ENCODE measurements at places on chromosomes 4 and X.

DNA sequence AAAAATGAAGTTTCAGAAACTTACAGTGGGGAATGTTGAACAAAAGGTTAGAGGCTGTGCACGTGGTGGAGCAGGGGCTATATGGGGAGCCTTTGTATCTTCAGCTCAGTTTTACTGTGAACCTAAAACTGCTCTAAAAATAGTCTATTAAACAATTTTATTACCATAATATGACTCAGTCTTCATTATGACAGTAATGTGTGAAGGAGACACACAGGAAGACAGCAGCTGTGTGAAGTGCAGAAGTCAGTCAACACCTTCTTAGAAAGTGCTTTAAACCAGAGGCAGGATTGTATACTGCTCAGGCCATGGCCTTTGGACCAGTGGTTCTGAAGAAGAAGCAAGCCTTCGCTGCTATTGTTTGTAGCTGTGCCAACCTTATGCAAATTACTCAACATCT, 89.7 kb downstream of the ARHGAP10 start:
- no peak for DNase-seq

DNA sequence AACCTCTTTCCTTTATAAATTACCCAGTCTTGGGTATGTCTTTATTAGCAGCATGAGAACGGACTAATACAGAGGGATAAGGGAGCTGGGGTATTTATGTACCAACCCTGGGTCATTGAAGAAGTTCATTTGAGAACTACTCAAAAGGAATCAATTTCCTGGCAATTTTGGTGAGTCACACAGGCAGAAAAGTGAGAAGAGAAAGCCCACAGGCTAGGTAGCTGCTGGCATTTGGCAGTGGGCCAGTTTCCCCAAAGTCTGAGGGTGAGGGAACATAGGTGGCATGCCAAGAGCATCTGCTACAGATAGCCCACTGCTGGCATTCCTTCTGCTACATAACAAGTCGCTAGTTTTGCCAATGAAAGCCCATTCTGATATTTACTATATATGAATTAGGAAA, 411.2 kb downstream of the MID1IP1 start:
- no peak for DNase-seq

DNA sequence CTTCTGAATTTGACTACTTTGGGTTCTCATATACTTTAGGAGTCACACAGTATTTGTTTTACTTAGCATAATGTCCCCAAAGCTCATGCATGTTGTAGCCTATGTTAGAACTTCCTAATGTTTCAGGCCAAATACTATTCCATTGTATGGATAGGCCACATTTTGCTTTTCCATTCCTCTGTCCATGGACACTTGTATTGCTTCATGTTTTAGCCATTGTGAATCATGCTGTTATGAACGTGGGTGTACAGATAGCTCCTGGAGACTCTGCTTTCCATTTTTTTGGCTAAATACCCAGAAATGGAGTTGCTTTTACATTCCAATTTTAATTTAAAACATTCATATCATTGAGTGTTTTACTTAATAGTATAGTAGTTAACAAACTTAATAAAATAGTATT, 54.5 kb downstream of the HTT start:
- DNase-seq, result no peak

DNA sequence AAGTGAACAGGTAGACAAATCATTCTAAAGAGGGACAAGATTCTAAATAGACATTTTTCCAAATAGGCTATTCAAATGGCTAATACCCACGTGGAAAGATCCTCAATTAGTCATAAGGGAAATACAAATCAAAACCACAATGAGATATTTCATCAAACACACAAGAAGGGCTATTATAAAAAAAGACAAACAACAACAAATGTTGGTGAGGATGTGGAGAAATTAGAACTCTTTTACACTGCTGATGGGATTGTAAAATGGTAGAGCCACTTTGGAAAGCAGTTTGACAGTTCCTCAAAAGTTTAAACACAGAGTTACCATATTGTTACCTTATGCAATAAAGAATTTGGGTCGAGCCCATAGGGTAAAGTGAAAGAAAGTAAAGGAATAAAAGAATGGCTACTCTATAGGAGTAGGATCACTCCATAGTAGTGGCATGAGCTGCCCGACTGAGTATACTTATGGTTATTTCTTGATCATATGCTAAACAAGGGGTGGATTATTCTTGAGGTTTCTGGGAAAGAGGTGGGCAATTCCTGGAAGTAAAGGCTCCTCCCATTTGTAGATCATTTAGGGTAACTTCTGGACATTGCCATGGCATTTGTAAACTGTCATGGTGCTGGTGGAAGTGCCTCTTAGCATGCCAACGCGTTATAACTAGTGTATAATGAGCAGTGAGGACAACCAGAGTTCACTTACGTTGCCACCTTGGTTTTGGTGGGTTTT, 58.9 kb upstream of the FAM9C start:
- no peak for DNase-seq

DNA sequence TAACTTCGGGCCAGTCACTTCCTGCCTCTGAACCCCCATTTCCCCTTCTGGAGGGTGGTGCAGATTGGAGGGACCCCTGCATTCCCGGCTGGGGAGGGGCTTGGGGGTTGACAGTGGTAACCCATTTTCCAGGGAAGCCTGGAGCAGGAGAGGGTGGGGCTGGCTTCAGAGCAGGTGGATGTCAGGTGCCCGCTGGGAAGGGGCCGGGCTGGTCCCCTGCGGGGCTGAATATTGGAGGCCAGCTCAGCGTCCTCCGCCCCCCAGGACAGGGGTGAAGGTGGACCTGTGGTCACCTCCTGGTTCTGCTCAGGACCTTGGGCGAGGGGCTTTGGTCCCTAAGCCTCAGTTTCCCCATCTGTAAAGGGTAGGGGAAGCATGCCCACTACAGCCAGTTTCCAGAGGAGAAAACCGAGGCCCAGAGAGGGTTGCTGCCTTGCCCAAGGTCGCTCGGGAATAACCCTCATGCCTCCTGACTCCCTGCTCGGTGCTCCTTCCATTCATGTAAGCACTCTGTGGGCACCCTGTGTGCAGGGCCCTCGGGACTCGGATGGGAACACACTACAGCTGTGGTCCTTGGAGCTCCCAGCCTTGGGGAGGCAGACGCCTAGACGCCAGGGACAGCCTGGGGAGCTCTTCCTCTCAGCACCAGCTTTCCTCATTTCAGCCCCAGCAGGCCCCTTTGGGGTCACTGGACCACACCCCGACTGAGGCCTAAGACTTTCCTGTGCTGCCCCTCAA, 683 bp downstream of the MAN2B2 start:
- no peak for DNase-seq

GRCh38 chr4:108431986-108432385, 188.4 kb upstream of the RPL34 start:
- no peak for DNase-seq

- DNase-seq, result no peak
These were observed 338.4 kb upstream of the GNPDA2 start for GRCh38 chr4:45064741-45065140.

- no peak for DNase-seq
These were observed 620.8 kb upstream of the ADGRL3 start for GRCh38 chr4:60579335-60579734.

DNA sequence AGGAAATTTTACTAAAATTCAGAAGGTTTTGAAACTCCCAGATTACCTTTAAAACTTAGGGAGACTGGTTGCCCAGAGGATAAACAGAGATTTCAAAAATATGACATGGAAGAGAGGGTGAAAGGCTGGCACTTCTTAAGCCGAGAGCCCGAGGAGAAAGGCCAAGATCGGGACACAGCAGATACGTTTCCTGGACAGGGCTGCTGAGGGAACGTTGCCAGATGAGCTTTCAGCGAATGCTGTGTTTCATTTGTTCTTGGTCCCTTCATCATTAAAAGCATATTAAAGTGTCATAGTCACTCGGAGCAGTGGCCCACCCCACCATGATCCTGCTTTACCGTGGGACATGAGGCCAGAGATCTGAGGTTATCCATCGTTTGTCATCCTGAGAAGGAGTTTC, 37.9 kb upstream of the STOX2 start:
- DNase-seq, result no peak

DNA sequence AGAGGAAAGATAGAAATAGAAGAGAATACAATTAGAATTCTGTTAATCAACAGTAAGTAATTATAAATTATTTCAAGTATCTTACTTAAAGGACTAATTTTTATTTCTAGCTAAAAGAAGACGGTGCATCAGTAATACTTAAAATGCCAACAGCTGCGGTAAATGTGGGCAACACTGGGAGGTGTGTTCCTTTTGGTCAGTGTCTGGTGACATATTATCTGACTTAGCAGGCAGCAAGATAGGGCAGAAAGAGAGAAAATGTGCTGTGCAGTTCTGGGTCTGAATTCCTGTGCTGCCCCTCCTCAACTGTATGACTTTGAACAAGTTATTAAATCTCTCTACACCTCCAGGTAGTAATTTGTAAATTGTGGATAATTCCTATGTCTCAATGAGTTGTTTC, 120.6 kb downstream of the ZNF827 start:
- DNase-seq, result no peak

Measured in urinary bladder (tissue), 4 donors.